ENCODE measurements at places on chromosomes 11 and 22.

DNA sequence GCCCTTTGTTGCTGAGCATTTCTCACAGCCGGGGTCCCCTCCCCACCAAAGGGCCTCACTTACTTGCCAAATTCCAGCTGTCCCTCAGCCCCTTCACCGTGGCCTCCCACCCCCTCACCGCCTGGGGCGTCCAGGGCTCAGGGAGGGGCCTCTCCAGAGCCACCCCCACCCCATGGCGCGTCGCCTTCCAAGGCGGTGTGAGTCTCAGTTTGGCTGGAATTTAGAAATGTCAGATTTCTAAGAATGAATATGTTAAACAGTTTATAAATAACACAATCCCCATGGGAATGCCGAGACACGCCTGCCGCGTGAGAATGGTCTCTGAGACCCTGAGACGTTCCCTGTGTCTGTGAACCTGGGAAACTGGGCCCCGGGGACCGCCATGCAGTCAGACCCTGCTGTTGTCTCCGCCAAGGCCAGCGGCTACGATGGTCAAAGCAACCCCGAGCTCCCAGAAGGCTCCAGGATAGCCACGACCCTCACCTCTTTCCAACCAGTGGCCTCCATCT, 28.9 kb downstream of the CELSR1 start:
- H3K36me3 ChIP-seq: no peaks in the 10 kb centered on the region
- H3K4me1 ChIP-seq: no peaks in the 10 kb centered on the region
- no peak overlapping the region for H3K27ac ChIP-seq
- DNase-seq: no peak
- no peak overlapping the region for H3K4me3 ChIP-seq

GRCh38 chr11:33448461-33449130, 191.4 kb downstream of the HIPK3 start:
- no peaks in the 10 kb centered on the region for H3K27me3 ChIP-seq
- DNase-seq: no peak
- no peaks in the 10 kb centered on the region for H3K36me3 ChIP-seq
- no peak overlapping the region for H3K4me3 ChIP-seq
- H3K4me1 ChIP-seq: no peaks in the 10 kb centered on the region
- no peak overlapping the region for H3K27ac ChIP-seq

GRCh38 chr11:85977751-85978160, 91.1 kb downstream of the PICALM start:
- H3K4me1 ChIP-seq: peaks cover 13% of the 10 kb centered on the region
- no peak overlapping the region for H3K4me3 ChIP-seq
- DNase-seq: no peak
- no peaks in the 10 kb centered on the region for H3K27me3 ChIP-seq

- H3K4me1 ChIP-seq: peaks cover 45% of the 10 kb centered on the region
- no peaks in the 10 kb centered on the region for H3K27me3 ChIP-seq
- peak overlapping the region; percentile 1 for H3K27ac ChIP-seq
- no peak overlapping the region for H3K4me3 ChIP-seq
- no peaks in the 10 kb centered on the region for H3K36me3 ChIP-seq
- no peak for DNase-seq
These were observed 58.6 kb upstream of the PRDM11 start for GRCh38 chr11:45087900-45088160.

- H3K27ac ChIP-seq: peak overlapping the region; percentile 90
- H3K36me3 ChIP-seq: peaks cover 5% of the 10 kb centered on the region
- H3K4me3 ChIP-seq: peak overlapping the region; percentile 76
- H3K27me3 ChIP-seq: no peaks in the 10 kb centered on the region
These were observed 804 bp downstream of the ACER3 start for GRCh38 chr11:76861490-76861953.

GRCh38 chr11:20610825-20611224, 11.4 kb downstream of the SLC6A5 start:
- H3K27ac ChIP-seq: no peak overlapping the region
- DNase-seq: no peak
- no peaks in the 10 kb centered on the region for H3K36me3 ChIP-seq
- peaks cover 8% of the 10 kb centered on the region for H3K4me1 ChIP-seq
- peaks cover 48% of the 10 kb centered on the region for H3K27me3 ChIP-seq

- DNase-seq: peak; percentile 58
- H3K4me3 ChIP-seq: peak overlapping the region; percentile 66
- H3K27ac ChIP-seq: peak overlapping the region; percentile 36
- no peaks in the 10 kb centered on the region for H3K27me3 ChIP-seq
- no peaks in the 10 kb centered on the region for H3K36me3 ChIP-seq
These were observed 784 bp upstream of the SYNGR1 start for GRCh38 chr22:39348909-39349505.

DNA sequence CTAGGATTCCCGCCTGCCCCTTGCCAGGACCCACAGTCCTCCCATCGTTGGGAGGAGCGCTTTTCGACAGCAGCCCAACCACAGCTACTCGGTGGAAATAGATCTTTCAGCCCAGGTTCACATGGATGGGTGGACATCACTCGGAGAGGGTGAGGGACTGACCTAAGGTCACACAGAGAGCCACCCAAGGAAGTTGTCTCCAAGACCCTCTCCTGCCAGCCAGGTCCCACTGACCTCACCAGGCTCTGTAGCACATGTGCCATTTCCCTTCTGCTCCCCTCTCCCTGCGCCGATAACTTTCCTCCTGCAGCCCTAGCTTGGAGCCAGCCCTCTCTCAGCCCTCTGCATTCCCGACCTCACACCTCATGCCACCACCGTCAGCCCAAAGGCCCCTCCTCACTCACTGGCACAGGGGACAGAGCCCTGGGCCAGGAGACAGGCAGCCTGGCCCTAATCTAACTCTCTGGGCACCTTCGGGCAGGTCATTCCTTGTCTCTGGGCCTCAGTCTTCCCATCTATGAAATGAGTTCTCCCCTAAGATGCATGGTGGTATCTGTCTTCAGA, 4.7 kb downstream of the KCNJ4 start:
- H3K4me1 ChIP-seq: no peaks in the 10 kb centered on the region
- peaks cover 62% of the 10 kb centered on the region for H3K27me3 ChIP-seq
- no peaks in the 10 kb centered on the region for H3K36me3 ChIP-seq
- no peak for DNase-seq
- H3K4me3 ChIP-seq: no peak overlapping the region

DNA sequence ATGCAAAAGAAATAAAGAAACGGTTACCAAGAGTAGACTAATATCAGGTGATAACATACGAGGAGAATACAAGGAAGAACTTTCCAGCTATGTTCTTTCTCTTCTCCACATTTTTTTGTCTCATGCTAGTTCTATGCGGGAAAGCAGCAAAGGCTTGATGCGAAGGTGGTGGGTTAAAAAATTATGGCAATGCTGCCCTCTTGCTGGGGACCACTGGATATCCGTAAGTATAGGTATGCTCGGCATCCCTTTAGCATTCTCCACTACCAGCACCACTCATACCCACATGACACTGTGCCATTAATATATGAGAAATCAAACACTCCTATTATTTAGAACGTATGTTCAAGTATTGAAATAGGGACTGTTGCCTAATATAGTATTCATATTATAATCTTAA, 776.4 kb downstream of the LRRC4C start:
- DNase-seq: no peak
- no peak overlapping the region for H3K27ac ChIP-seq
- no peaks in the 10 kb centered on the region for H3K36me3 ChIP-seq
- H3K27me3 ChIP-seq: no peaks in the 10 kb centered on the region
- no peak overlapping the region for H3K4me3 ChIP-seq

DNA sequence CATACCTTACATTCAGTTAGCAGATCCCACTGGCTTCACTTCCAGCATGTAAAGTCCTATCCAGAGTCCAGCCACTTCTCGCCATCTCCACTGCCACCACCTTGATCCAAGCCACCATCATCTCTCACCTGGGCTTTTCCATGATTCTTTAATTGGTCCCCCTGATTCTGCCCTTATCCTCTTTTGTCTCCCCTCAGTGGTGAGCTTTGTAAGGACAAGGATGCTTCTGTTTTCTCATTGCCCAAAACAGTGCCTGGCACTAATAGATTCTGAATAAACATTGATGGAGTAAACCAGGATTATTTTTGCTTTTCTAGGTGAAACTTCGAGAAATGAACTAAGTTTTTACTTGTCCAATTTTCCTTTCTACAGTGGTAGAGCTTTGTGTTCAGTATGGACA, 4.4 kb downstream of the POLA2 start:
- DNase-seq: no peak
- no peak overlapping the region for H3K4me3 ChIP-seq
- H3K27me3 ChIP-seq: no peaks in the 10 kb centered on the region
- peaks cover 48% of the 10 kb centered on the region for H3K36me3 ChIP-seq
- no peak overlapping the region for H3K27ac ChIP-seq

All from lower lobe of right lung (tissue), 2 donors.